Stimulated activated CD8-positive, alpha-beta memory T cell treated with anti-CD3 and anti-CD28 coated beads, Interleukin-2, amount 100 ng/mL, for 1 hour (primary cell): ENCODE measurements at places on chromosomes 12 and 14.

DNA sequence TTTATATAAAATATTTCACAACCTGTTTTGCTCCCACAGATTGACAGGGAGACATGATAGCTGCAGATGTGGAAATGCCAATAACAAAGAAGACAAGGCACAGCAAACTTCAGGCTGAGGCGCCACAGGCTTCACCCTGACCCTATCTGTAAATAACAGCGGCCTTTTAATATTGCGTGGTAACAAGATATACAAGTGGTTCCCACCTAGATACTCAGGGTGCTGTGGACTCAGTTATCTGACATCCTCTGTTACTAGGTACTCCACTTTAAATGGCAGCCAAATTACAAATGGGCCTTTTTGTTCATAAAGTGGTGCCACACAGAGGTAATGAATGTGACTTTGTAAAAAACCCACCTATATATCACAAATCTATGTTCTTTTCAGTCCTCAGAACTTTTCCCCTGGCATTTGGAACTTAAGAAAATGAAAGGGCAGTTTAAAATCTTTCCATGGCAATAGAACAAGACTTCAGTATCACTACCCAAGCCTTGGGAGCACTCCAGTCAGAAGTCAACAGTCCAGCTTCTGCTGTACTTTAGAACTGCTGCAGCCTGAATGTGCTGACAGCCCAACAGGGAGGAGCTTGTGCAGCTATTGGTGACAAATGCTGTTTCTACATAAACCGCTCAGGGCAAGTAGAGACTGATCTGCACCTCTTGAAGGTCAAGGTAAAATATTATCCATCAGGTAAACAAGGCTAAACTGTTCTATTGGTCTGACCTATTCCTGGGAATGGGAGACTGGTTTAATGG, 86.2 kb upstream of the DCD start:
- DNase-seq, result no peak

- no peak for DNase-seq
Measured at GRCh38 chr14:22996768-22997654, 12.9 kb downstream of the C14orf93 start.

DNA sequence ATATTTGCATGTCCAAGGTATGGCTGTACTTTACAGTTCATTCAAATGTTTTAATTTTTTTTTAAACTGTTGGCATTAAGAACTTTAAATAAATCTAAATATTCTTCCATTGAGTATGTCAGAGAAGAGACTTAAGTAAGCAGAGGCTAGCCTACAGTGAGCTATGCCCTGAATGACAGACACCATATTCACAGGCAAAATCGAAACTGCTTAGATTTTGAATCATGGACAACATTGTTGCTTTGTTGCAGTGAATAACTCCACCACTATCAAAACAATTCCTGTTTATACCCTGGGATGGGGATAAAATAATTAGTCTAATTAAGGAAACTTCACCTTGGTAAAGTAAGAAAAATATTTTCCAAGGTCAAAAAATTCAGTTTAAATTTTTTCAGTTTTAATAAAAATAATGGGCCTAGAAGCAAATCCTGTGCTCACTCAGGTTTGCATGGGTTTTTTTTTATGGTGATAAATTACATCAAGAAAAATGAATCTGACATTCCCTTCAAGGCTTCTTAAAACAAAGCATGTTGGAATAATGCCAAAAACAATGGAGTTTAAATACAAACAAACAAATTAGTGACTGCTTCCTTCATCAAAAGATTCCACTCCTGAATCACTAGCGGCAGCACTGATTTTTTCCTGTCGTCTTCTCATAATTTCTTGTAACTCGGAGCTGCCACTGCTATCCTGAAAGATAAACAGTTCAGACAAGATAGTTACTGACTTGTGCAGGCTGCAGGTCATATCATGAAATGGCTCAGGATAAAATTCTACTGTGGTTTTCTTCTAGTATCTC, 168.2 kb downstream of the EPS8 start:
- DNase-seq, result no peak

GRCh38 chr14:23299211-23299957, 3.3 kb downstream of the PPP1R3E start:
- no peak for DNase-seq

GRCh38 chr14:85824526-85824925, 294.6 kb downstream of the FLRT2 start:
- no peak for DNase-seq

GRCh38 chr14:77599889-77600288, 16.5 kb downstream of the SPTLC2 start:
- DNase-seq, result no peak

- peak; percentile 95 for DNase-seq
Measured at GRCh38 chr12:53675701-53676607, at the start of gene ATP5MC2. ATP5MC2 (minus strand) TSS chr12:53676083; CDS start chr12:53672614, 3,469 bp downstream.

DNA sequence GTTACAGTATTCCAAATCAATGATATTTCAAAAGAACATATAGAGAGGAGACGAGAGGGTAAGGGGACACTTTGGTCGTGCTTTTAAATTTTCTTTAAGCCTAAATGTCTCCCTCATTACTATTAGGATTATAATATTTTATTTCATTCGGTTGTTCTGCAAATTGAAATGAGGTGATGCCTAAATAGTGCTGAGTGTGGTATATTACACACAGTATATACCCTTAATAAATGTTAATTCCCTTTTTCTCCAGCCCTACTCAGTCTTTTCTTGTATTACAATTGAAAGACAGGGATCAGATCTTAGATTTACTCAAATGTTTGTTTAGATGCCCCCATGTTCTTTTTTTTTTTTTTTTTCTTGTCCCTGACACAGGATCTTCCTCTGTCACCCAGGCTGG, 7.7 kb downstream of the SNAPC1 start:
- no peak for DNase-seq

DNA sequence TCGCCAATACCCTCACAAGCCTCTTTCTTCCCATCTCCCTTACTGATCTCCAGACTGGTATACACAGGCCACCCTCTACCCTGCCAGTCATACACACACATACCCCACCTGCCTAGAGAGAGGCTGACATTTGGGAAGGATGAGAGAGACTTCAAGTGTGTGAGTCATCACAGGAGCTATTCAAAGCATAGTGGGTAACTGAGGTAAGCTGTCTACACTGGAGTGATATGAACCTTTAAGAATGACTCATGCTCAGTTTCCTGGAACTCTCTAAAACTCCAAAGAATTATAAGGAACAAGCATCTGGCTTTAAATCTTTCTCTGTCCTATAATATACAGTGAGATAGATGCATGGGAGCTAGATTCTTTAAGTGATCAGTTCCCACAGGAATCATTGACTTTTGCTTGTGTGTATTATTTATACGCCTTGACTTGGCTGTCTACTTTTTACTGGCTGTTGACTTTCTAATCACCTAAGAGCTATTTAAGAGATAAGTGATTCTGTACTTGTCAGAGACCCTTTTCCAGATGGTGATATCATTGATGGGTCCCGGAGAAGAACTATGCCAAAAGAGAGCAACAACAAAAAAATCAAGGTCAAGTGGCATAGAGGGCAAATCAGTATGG, 5.8 kb downstream of the IGF1 start:
- no peak for DNase-seq

- no peak for DNase-seq
Measured at GRCh38 chr12:9333161-9333560, 125.0 kb upstream of the PZP start.

GRCh38 chr12:103207936-103208335, 250.5 kb downstream of the ASCL1 start:
- no peak for DNase-seq

- no peak for DNase-seq
Measured at GRCh38 chr14:99884834-99885648, 91.8 kb downstream of the EML1 start.

- DNase-seq, result no peak
Measured at GRCh38 chr12:100381379-100381778, 24.5 kb downstream of the SLC17A8 start.

DNA sequence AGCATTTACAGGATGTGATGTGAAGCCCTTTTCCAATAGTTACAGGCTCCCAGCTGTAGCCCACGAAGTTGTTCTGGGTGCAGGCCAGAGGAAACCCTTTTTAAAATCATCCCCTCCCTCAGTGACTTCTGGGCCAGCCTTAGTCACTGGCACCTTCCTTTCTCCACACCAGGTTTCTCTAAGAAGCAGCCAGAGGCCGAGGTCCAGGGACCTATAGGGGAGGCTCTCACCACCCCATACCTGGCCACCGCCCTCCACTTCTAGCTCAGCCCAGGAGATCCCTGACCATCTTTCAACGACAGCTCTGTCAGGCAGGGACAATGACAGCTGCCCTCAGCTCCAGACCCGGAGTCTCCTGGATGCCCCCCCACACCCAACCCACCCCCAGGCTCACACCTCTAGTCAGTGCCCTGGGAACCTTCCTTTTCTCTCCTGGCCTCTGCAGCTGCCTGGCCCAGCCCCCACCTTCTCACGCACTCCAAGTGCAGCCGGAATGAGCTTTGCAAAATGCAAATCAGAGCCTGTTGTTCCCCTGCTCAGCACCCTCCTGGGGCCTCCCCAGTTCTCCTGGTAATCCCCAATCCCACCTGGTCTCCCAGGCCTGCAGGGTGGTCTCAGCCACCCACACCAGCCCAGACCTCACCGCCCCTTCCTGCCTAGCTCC, 46.7 kb downstream of the TESC start:
- DNase-seq, result no peak

GRCh38 chr12:119877639-119877948, 474 bp upstream of the CIT start:
- no peak for DNase-seq

GRCh38 chr12:93139028-93139665, 210.1 kb upstream of the EEA1 start:
- no peak for DNase-seq

DNA sequence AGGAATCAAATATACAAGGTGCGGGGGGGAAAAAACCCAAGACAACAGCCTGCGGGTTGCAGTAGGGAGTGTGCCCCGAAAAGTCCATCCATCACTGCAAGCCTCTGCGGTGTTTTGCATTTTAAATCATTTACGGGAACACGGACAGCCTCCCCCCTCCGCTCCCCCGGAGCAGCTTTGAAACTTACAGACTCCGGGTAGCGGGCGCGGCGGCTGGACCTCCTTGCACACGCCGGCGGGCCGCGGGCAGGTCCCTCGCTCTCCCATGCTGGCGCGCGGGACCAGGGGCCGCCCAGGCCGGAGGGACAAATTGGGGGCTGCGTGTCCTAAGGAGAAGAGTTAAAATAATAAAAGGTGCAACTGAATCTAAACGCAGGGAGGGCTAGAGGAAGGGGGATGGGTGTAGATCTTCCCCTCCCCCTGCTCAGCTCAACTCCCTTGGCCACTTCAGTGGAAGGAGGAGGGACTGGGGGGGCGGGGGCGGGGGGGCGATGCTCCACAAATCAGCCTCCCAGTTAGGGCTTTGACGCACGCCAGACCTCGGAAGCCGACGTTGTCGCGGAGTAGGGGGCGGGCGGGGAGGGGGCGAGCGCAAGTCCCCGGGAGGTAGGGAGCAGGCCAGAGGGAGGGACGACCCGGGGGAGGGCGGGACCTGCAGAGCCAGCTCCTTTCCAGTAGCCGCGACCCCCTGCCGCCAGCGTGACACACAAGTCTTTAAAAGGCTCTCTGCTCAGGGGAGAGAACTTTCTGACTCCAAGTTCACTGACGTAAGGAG, at the start of gene KCNJ8:
TSS of gene KCNJ8 (minus strand) at position 349 of the 775 bp plus-strand sequence. CDS start 1,090 bp downstream, outside the sequence.
- no peak for DNase-seq

GRCh38 chr12:43310596-43310995, 241.4 kb downstream of the ADAMTS20 start:
- no peak for DNase-seq

- no peak for DNase-seq
Measured at GRCh38 chr12:95198914-95199313, 18.4 kb downstream of the FGD6 start.
